ENCODE measurements at places on chromosomes 16 and 17.
A peak's percentile ranks its signal among the peaks of the same experiment; 100 is the strongest.

- no peak for DNase-seq
These were observed 802 bp downstream of the CYLD start for GRCh38 chr16:50742576-50743200.

- no peak for DNase-seq
These were observed 5.9 kb downstream of the BAHCC1 start for GRCh38 chr17:81400996-81401722.

DNA sequence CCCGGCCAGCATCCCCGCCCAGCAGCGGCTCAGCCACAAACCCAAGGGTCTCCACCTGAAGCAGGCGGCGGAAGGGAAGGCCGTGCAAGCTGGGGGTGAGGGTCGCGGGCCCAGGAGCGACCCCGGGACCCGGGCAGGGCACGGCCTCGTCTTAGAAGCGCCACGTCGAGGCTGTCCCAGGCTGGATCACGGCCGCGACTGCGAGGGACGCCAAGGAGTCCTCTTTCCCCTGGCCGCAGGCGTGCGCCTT lies 538 bp upstream of the CCNF start:
- DNase-seq = no peak

GRCh38 chr17:8104911-8105310 lies 13.4 kb downstream of the ALOXE3 start:
- no peak for DNase-seq

GRCh38 chr16:89837014-89837546 lies 8.8 kb downstream of the SPIRE2 start:
- no peak for DNase-seq

DNA sequence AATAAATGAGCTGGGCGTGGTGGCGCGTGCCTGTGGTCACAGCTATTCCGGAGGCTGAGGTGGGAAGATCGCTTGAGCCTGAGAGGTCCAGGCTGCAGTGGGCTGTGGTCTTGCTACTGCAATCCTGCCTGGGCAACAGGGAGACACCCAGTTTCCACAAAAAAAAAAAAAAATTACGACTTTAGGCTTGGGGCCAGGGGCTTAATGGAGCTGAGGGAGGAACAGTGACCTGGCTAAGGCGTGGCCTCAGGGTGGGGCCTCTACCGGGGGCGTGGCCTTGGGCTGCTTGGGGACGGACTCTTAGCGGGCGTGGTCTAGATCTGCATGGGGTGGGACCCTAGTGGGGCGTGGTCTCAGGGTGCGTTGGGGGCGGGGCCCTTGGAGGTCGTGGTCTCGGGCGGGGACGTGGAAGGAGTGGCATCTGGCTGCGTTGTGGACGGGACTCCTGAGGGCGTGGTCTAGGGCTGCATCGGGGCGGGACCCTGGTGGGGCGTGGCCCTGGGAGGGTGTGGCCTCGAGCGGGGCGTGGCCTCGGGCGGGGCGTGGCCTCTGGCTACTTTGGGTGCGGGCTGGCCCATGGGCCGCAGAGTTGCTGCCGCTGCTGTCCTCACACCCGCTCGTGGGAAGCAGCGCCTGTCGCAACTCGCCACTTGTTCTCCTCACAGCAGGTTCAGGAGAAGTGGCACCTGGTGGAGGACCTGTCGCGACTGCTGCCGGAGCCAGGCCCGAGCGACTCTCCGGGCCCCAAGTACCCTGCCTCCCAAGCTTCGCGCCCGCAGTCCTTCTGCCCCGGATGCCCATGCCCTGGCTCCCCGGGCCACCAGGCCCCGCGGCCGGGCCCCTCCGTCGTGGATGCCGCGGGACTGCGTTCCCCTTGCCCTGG lies 5.8 kb upstream of the C17orf99 start:
- no peak for DNase-seq

DNA sequence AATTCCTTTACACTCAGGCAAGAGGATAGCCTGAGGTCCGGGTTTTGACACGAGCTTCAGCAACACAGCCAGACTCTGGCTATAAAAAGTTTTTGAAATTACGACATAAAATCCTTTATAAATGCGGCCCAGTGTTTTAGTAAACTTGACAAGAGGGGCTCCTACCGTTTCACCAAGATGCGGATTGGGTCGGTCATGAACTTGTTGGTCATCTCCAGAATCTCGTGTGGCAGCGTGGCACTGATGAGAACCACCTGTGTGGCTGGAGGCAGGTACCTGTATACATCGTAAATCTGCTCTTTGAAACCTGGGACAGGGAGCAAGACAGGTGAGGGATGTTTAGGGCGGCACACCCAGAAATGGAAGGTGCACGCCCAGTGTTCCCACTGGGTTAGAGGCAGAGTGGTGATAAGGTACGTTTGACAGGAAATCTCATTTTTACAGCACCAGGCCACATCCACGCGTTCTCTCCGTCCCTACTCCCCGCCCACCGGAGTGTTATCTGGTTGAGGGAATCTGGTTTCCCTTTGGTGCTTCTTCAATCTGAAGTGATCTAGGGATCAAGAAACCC lies 8.0 kb downstream of the EIF4A3 start:
- DNase-seq = no peak

DNA sequence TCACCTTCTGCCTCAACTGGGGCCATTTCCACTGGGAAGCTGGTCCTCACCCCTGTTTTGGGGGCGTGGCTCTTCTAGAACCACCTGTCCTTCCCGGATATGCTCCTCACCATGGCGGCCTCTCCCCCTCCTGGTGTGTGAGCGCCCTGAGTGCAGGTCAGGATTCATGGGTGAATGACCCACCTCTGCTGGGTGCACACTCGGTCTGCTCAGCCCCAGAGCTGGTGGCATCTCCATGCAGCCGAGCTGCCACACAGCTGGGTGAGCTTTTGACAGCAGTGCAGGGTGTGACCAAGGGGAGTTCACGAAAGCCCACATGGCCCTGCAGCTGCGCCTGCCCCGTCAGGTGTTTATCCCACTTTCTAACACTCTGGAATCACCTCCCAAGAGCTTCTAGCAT lies 27.3 kb downstream of the GRIN2C start:
- DNase-seq = no peak

DNA sequence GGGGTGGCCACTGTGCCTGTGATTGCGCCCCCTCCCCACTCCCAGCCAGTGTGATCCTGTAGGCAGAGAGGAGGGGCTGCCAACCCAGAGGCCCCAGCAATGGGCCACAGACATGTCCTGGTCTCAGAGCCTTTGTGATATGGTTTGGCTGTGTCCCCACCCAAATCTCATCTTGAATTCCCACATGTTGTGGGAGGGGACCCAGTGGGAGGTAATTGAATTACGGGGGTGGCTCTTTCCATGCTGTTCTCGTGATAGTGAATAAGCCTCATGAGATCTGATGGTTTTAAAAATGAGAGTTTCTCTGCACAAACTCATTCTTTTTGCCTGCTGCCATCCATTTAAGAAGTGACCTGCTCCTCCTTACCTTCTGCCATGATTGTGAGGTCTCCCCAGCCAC lies 56.8 kb upstream of the ZNF469 start:
- DNase-seq = no peak

DNA sequence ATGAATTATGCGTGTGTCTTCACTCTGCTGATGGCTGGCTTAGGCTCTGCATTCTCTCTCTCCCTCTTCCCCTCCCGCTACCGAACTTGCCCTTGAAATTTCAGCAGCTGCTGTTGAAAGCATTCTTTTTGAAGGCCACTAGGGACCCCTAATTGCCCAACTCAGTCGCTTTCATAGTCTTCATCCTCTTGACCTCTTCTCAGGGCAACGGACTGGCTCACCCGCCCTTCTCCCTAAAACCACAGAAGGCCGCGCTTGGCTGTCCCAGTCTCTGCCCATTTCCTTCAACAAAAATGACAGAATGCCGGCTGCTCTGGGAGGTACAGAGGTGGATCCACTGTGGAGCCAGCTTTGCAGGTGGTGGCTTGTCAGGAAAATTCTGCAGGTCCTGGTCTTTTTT lies 21.0 kb upstream of the FMNL1 start:
- no peak for DNase-seq

- peak; percentile 82 for DNase-seq
These were observed 1.9 kb downstream of the CALB2 start for GRCh38 chr16:71360378-71360777.

GRCh38 chr17:29766796-29767327 lies 144.2 kb upstream of the CORO6 start:
- no peak for DNase-seq

- no peak for DNase-seq
These were observed 77.7 kb downstream of the XYLT1 start for GRCh38 chr16:17392857-17393692.

GRCh38 chr16:54175552-54176375 lies 110.8 kb downstream of the IRX3 start:
- DNase-seq = peak; percentile 2

GRCh38 chr16:85372627-85373372 lies 240.3 kb upstream of the GSE1 start:
- peak; percentile 43 for DNase-seq

DNA sequence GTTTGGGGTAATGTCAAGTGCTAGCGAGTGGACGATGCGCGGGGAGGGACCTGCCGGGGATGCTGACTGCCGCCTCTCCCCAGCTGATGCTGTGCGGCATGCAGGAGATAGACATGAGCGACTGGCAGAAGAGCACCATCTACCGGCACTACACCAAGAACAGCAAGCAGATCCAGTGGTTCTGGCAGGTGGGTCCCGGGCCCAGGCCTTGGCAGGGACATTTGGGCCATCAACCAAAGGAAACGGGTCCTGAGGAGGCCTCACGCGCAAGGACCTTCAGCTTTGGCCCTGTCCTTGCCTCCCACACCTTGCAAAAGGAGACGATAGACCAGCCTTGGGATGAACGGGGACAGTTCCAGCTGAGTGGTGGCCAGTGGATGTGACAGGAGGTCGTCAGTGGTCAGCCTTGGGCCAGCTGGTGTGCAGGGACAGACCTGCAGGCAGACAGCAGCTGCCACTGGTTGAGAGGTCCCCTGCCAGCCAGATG lies 13.6 kb upstream of the CLEC18A start:
- no peak for DNase-seq

GRCh38 chr17:6670999-6671398 lies 19.4 kb downstream of the C17orf100 start:
- DNase-seq = no peak

DNA sequence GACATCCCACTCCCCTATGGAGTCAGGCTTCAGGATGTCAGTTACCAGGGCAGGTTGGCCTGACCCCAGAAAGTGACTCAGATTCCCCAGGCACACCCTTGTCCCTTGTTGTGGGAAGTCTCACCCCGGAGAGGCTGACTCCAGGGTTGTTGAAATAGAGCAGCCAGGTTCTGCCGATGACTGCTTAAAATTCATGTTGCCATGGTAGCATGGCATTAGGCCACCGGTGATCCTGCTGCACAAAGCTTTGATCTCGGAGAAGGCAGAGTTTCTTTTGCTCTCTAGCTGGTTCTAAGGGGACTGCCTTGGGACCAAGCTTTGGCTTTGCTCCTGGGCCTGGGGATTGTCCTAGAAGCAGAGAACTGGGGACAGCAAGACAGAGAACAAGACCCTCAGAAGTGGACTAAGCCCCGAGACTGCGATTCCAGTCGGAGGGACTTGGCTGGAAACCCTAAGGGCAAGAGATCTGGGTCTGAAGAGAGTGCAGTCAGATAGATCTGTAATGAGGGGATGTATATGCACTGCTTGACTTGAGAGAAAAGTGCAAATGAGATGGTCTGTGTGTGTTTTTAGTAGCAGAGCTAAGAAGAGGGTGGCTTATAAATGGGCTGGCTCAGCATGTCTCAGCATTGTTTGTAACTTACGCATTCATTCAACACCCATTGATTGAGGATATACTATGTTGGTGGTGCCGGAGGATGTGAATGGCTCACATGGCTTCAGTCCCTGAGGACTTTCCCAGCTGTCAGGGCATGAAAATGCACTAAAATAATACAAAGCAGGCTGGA lies 106.9 kb downstream of the RGS9 start:
- DNase-seq = no peak

- DNase-seq = no peak
These were observed 45.2 kb upstream of the LCMT1 start for GRCh38 chr16:25066426-25066746.

GRCh38 chr17:41895617-41896016 lies 23.1 kb downstream of the ACLY start:
- DNase-seq = no peak

GRCh38 chr17:66689221-66689620 lies 145.7 kb upstream of the CACNG5 start:
- no peak for DNase-seq

DNA sequence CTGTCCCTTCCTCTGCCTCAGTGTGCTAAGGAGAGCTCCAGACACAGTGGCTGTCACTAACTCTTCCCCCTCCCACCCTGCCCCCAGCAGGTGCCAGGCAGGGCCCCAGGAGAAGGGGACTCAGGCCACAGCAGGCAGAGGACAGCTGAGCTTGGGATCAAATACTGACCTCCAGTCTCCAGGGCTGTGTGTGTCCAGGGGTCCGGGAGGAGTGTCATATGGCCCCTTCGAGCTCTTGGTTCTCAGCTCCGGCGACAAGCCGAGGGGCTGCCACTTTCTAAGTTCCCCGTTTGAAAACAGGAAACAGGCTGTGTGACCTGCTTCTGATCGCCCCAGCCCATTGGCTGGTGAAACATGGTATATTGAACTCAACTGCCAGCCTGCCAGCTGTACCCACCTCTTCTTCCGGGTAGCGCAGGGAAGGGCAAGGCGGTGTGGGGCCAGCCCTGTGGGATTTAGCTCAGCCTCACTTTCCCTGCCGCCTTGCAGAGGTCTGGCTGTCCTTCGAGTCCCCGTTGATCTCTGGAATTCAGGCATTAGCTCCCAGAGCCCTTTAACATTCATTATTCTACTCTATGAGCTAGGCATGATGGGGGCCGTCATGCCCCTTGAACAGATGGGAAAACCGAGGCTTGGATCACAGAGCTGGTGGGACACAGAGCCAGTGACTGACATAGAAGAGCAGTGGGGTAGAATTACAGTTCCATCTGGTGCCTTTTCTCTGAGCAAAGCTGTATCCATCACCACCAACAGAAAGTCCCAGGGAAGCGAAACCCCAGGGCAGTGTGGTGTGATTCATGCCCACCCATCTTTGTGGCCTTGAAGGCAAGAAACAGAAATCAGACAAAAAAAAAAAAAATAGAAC lies at the start of gene SNX20:
TSS of gene SNX20 (minus strand) at position 292 of the 865 bp plus-strand sequence. CDS start 3,786 bp downstream, outside the sequence.
- no peak for DNase-seq

DNA sequence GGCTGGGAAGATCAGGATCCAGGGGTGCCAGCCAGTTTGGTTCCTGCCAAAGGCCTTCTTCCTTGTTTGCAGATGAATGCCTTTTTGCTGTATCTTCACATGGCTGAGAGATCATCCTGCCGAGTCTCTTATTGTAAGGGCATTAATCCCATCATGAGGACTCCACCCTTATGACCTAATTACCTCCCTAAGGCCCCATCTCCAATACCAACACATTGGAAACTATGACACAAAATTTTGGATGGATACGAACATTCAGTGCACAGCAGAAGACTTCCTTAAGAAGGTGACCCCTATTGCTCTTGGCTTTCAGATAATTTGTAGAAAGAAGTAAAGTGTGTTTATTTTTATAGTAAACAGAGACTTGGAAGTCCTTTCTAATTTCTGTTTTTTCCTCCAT lies 1164.7 kb upstream of the CDH8 start:
- DNase-seq = no peak

GRCh38 chr17:50914505-50915063 lies 48.4 kb upstream of the TOB1 start:
- no peak for DNase-seq
